Thyroid gland (tissue), 4 donors: ENCODE measurements at places on chromosomes 12 and 14. TPM values are rescaled to one million over a fixed set of nuclear protein-coding genes. Genes with fewer than 3 reads are reported as not detected.

The LRRC10 gene
- not detected for total RNA-seq

The SERPINA1 gene
- 10.5 TPM for total RNA-seq

The SMOC1 gene
- 3.8 TPM for total RNA-seq

The TBX3 gene
- 201 TPM for total RNA-seq

The CLEC4A gene
- total RNA-seq: 3.5 TPM

The PKP2 gene
- 0.67 TPM for total RNA-seq
